Activated T-cell treated with anti-CD3 and anti-CD28 coated beads for 4 hours (primary cell): ENCODE measurements at places on chromosomes 6 and 20.

GRCh38 chr6:41353333-41353732 is 17.9 kb downstream of the NCR2 start:
- DNase-seq = no peak

DNA sequence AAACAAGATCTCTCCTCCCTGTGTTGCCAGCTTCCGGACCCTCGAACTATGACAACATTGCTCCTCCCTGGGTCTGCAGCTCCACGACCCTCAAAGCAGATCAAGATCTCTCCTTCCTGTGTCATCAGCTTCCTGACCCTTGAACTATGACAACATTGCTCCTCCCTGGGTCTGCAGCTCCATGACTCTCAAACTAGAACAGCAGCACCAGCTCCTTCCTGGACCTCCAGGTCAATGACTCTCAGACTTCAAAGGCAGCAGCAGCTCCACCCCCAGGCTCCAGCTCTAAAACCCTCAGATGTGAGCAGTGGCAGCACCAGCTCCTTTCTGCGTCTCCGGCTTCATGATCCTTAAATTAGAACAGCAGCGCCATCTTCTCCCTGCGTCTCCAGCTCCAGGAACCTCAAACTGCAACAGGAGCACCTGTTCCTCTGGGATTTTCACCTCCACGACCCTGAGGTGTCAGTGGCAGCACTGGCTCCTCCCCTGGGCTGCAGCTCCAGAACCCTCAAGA is 341.0 kb upstream of the SULF2 start:
- no peak for DNase-seq

DNA sequence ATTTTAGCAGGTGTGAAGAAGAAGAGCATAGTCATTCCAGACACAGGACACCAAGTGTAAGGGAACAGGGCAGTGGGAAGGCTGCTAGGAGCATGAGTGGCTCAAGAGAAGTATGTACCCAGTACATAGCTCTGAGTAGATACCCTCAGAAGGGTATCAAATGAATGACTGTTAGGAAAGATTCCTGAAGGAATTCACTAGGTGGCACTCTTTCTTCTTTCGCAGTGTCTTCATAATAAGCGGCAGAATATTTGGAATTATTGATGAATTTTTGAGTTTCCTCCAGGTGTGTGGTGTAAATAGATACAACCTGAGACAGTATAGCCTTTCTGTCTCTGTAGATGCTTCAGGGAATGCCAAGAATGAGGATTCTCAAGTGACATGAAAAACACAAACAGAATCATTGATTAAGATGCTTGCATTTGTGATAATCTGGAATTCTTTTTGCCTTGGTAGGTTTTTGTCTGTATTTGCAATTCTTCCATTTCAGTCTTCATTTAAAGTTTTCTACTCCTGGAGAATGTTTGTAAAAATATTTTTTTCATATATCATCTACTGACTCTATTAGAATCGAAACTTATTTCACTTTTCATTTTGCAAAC is 264.3 kb upstream of the RIMS1 start:
- no peak for DNase-seq

DNA sequence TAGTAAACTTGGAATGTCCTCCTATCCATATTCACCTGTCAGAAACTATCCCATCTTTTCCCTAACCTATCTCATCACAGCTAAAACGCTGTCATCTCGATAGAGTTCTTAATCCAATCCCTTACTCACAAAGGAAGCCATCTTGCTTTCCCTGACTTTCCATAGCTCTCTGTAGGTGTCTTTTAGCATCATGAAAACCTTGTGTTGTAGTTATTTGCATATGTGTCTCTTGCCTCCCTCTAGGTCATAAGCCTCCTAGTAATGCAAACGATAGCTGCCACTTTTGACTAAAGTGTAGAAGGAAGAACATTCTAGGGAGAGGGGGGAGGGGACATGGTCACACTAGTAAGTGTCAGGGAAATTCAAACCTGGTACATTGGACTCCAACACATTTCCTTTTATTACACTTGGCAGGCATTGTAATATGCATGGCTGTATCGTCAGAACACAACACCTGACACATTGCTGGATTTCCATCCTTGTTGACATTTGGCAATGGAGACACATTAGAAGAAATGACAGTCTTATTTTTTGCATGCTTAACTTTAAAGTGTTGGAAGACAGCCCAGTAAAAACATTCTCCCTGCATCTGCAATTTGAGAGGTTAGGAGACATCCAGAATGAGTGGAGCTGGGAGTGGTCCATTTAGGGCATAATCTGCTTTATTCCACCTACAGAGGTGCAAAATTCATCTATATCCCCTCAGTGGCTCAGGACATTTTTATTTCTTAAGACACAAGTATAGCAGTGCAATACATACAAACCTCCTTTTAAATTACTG is 283.4 kb downstream of the HAO1 start:
- no peak for DNase-seq

DNA sequence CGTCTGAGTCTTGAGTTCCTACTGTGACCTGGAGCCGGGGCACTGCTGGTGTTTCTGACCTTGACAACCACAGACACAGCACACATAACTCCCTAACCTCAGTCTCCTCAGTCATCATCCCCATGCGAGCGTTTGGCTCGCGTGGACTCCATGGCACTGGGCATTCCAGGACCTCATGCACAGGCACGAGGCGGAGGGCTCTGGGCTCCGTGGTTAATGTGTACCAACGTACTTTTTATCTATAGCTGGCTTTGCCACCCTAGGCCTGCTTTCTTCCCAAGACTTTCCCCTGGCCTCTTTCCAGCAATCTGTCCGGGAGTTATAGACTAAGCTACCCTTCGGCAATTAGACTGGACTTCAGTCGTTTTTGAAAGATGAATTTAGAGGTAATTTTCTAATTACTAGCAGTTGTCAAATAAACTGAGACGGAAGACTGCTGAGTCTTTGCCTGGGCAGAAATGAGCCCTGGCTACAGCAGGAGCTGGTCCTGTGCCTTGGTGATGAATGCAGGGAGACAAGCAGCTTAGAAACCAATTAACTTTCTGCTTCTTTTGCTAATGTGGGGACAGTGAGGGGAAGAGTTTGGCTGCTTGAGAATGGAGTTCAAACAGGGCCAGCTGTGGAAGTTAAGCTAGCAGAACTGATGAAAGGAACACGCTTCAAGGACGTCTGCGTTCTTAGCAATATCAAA is 16.1 kb upstream of the CTCFL start:
- DNase-seq = no peak

DNA sequence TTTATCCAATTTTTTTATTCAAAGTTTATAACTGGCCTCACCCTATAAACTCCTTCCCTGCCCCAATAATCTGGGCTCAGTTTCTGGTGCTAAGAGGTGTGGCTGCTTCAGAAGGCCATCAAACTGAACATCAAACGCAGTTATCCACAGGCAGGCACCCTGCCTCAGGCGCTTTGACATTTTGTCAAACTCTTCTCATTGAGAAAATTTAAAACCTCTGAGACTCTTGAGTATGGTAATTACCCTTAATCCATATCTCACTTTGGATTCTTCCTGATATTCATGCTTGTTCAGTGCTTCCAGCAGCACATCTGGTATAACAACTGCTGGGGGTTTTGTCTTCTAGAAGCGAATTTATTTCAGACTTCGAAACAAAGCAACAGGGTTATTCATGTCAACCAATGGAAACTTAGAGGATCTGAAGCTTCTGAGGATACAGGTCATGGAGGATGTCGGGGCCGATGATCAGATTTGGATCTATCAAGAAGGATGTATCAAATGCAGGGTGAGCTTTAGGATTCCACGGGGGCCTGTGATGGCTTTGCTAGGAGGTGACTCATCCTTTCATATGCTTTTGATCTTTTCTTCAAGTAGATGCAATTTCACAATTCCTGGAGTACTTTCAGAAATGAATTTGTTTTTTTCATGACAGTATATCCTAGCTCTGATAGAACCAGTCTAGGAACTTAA is 68.2 kb downstream of the RTN4IP1 start:
- no peak for DNase-seq

DNA sequence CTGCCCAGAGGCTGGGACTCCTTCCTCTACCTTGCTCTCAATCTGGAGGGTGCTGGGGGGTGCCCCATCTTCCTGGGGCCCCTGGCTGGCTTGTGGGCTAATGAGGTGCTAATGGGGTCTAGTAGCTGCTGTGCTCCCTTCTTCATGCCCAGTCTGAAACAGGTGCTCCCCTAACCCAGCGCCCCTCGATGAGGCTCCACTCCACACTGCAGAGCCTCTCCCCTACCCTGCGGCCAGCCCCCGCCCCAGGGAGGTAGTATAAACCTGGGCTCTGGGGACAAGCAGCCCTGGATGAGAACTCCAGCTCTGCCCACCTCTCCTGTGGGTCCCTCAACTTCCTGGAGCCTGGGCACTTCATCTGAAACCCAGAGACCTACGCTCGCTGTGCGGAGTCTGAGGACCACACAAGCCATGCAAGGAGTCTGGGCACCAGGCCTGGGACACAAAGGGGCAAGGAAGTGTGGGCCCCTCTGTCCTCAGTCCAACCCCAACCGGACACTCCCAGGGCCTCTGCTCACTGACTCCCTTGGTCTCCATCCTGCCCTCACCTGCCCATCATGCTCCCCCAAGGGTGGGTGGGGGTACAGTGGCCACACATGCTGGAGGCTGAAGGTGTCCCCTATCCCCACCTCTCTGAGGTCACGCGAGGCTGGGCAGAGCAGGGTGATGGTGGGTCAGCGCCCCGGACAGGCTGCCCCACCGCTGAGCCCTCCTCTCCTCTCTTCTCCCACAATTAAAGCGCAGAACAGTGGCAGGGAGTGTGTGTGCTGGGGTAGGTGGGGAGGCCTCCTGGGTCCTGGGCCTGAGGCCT is 6.1 kb downstream of the RPL10A start:
- DNase-seq = no peak

GRCh38 chr20:62336329-62336728 is 30.8 kb downstream of the LAMA5 start:
- no peak for DNase-seq

GRCh38 chr6:155549928-155550327 is 94.3 kb upstream of the NOX3 start:
- no peak for DNase-seq

DNA sequence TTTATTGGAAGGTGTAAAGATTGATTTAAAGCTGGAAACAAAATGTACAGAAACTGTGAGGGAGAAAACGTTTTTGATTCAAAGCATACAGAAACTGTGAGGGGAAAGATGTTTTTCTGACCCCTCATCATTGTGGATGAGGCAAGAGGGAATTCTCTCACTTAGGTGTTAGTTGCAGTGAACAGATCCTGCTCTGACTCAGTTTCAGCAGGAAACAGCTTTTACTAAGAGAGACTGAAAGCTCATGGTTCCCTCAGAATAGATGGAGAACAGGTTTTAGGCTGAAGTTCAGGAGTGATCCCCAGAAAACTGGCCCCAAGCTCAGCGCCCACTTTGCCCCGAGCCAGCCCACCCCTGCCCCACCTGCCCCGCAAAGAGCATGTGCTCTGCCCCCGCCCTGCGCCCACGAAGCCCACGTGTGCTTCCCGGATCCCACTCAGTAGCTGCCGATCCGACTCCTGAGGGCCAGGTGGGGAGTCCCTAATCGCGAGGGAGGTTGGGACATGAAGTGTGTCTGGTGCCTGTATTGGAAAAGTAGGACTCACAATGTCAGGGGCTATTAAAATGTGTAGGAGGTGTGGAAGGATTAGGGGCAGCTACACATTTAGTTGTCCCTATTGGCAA is 41.2 kb downstream of the DUSP22 start:
- no peak for DNase-seq

DNA sequence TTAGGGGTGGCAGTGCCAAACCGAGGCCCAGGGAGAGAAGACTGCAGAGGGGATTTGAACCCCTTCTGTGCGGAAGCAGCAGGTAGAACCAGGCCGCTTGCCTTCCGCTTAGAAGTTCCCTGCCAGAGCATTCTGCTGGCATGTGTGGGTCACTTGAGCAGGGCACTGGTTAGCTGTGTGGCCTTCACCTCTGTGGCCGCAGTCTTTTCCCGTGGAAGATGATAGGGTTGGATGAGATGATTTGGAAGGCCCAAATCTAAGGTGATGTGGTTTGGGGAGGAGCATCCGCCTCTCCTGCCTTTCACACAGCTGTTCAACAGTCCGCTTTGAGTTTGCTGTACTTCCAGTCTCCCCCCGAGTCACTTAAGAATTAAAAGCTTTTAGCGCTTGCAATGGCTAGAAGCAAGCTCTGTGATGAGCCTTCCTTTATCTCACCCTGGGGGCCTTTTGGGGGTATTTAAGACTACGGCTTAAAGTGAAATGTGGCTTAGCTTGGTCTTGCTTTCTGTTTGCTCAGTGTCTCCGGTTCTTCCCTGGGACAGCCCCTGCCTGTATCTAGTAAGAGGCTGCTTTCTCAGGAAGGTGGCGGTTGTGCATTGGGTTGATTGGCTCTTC is 743 bp downstream of the CMTR1 start:
- peak; percentile 25 for DNase-seq

DNA sequence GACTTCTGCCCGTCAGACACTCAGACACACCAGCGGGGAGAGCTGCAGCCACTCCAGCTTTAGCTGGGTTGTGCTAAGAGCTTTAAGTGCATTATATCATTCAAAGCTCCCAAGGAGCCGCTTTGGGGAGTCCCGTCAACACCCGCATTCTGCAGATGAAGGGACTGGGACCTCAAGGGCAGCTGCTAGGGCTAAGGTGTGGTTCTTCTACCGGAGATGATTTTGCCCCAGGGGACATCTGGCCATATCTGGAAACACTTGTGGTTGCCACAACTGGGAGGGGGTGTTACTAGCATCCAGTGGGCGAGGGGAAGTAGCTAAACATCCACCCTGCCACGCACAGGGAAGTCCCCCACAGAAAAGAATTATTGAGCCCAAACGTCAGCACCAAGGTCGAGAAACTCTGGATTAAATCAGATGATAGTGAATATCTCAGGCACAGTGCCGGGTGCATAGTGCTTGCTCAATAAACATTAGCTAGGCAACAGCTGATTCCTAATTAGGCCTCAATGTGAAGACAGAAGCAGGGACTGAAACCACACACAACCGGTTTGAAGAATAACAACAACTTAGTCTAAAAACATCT is 29.6 kb downstream of the PMEPA1 start:
- DNase-seq = no peak

DNA sequence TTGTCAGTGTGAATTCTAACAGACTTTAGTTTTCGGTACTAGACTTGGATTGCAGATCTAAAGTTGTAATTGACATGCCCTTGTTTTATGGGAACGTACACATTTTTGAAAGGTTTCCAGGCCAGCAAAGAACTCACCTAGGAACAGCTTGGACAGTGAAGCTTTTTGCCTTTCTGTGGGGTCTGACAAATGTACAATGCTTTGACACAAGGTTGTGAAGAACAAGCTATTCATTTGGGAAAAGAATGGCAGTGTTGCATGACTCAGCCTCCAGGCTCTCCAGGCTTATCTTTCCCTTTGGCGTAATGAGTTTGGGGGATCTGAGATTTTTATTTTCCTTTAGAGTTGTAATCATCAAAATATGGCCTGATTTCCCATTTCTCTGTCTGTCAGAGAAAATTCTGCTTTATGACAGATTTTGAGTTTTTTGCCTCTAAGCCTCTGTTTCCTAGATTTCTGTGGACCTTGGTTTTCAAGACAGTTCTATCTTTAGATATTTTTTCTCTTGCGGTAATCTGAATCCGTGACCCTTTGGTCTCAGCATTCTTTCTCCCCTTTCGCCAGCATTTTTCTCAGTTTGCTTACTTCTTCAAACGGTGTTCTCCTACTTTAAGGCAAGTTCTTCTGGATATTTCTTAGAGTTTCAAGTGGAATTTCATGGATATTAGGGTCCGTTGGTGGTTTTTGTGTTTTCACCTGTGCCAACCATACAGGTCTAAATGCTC is 221.0 kb downstream of the ADGB start:
- DNase-seq = no peak

GRCh38 chr6:151181706-151182363 is 57.9 kb upstream of the AKAP12 start:
- no peak for DNase-seq
